ENCODE measurements at places on chromosomes 1 and 21.

DNA sequence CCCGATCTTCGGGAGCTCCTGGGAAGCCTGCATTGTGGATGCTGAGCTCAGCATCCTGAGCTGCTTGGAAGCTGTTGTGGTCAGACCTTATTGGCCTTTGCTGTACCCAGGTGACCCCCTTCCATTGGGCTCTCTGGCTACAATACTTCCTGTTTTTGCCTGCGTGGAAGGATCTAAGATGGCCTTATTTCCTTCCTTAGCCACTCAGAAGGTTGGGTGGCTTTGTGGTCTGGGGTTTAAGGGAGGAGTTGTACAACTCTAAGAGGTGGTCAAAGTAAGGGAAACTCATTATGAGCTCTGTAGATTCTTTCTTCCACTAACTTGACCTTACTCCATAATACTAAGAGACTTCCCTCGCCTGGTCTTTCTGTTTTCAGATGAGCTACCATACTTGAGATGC lies 17.7 kb downstream of the PFKFB2 start:
- no peak for DNase-seq

- no peak for DNase-seq
Observed at GRCh38 chr1:57411262-57411661, 12.6 kb downstream of the DAB1 start.

DNA sequence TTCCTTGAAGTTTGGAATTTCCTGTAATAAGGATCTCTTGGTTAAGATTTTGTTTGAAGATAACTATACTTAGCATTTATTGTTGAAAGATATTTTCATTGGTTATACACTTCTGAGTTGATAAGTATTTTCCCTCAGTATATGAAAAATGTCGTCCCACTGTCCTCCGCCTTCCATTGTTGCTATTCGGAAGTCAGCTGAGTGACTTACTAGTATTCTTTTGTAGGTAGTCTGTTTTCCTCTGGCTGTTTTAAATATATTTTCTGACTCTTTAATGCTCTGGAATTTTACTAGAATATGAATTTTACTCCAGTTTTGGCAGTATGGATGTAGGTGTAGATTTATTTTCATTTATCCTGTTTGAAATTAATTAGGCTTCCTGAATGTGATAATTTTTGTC lies 498.7 kb upstream of the NFIA start:
- DNase-seq, result no peak

DNA sequence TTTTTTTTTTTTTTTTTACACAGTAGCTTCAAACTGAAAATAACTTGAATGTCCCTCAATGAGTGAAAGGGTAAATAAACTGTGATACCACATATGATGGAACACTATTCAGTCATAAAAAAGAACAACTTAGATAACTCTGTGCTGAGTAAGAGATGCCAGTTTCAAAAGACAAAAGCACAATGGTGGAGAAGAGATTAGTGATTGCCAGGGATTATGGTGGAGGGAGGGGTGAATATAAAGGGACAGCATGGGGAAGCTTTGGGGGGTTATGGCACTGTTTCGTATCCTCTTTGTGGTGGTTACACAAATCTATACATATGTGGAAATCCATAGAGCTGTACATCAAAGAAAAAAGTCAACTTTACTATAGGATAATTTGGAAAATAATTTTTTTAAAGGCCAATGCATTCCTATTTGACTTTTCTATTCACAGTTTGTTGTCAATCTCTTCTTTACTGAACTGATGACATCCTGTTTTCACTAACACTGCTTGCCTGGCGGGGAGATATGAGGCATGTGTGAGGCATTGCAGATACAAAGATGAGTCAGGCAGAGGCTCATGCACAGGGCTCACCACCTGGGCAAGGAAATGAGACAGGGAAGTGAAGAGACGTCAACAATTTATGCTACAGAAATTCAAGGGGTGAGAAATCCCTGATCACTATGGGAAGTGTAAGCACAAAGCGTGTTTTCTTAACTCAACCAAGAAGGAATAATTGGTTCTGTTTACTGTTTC lies 302.7 kb downstream of the DUSP10 start:
- DNase-seq, result peak; percentile 3

GRCh38 chr1:85952460-85952859 lies 204.1 kb downstream of the COL24A1 start:
- no peak for DNase-seq

DNA sequence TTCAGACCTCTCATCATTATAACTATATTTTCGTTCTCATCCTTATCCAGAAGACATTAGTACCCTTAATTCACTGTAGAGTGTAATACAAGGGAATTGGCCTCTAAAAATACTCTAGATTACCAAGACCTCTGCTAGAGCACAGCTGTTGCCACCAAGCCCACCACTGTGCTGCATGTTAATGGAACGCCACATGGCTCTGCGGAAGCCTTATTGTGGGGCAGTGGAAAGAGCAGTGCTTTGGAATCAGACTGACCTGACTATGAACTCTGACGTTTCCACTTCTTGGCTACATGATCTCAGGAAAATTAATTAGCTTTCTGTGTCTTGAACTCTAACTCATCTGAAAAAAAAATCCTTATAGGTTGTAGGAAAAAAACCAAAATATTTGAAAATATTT lies 222.1 kb downstream of the LMX1A start:
- DNase-seq, result no peak

GRCh38 chr1:56433056-56433577 lies 146.2 kb downstream of the PLPP3 start:
- DNase-seq, result no peak

Measured in GM18507 (cell line).